Cortex of kidney (tissue), 1 donor: ENCODE measurements at places on chromosomes 6 and 20.

- DNase-seq = no peak
Observed at GRCh38 chr6:142935553-142936517, 9.1 kb downstream of the HIVEP2 start.

DNA sequence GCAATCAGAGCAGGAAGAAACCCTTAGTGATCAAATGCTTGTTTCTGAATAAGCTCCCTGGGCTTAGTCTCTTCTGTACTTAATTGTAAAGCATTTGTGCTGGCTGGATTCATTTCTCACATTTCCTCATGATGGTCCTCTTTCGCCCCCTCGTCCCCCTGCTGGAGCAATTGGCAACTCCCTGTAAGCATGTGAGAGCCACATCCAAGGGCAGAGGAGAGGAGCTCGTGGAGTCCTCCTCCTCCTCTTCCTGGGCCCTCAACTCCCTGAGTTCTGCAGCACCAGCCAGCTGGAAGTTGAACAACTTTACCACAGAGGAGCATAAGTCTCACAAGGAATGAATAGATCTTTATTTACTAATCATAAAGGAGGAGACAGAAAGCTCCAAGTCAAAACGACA lies 12.6 kb downstream of the ANKEF1 start:
- DNase-seq = no peak

DNA sequence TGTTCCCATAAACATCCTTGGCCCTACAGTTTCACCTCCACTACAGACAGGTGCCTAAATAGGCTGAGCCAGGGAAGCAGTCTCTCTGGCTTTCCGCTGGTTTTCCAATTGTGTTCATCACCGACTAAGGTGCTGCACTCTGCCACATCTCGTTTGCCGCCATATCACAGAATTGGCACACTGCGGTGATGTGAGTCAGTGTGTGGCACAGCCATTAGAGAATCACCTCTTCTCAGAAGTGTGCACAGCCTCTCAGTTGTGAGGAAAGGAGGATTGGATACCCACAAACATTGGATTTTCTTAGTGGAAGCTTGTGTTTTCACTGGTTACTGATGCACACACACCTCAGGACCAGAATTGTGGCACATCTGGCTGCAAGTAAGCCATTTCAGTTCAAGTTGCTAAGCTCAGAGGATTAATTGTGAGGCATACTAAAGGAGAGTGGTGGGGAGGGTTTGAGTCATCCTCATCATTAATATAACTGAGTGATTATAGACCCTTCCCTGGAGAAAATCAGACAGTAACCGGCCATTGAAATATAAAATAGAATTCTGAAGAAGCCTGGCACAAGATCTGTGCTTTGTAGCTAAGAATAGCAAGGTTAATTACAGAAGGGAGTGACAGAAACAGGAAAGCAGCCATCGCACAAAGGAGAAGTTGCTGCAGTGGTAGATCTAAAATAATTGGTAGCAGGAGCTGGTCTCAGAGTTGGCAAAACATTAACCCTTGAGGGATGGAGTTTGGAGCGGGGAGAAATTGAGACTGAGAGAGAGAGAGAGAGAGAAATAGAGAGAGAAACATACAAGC lies 506.9 kb downstream of the LMBRD1 start:
- DNase-seq = no peak

DNA sequence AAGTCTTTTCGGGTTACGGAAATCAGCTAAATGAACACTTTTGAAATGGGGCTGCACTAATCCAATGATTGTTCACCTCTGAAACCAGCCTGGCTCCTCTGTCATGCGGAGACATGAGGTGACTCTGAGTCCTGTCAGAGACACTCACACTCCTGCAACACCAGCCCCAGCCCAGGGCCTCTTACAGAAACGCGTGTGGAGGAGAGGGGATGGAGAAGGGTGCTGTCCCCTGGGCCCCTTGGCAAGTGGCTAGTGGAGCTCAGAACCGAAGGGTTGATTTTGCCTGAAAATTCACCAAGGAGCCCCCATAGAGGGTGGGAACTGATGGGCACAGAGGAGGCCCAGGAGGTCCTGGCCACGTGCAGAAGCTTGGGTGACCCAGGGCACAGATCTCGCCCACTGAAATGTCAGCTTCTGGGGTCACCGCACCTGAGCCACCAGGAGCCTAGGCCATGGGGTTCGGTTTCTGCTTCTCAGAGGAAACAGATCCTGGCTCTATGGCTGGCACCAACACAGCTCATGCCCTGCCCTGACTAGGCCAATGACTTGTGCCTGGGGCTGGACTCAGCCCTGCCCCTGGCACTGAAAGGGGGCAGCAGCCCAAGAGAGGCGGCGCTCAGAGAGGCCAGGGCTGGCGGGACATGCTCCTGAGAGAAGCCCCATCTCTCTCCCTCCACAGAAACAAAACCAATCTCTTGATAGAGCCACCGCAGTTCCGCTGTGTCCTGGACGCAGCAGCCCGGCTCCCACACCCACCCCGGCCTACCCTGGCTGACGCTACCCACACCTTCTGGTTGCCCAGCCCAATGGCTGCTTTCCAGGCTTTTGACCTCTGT lies 144.7 kb downstream of the ERMARD start:
- no peak for DNase-seq

GRCh38 chr6:16162003-16162402 lies 33.1 kb downstream of the MYLIP start:
- no peak for DNase-seq

GRCh38 chr6:48136856-48137255 lies 25.9 kb upstream of the PTCHD4 start:
- DNase-seq = no peak

DNA sequence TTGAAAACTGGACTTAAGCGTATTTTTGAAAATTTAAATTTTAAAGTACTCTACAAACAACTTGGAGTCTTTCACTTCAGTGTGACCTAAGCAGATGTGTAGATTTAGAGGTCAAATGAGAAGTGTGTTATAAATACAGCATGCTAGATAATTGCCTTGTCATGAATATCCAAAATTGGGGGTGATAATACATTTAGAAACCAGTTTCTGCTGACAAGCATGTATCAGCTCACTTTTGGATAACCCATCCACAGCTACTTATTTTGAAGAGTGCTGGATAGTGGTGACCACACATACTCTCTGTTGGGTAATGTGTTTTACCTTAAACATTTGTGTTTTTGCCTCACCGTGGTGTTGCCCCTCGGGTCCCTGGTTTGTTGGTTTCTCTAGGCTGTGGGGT lies 14.9 kb downstream of the RREB1 start:
- no peak for DNase-seq

DNA sequence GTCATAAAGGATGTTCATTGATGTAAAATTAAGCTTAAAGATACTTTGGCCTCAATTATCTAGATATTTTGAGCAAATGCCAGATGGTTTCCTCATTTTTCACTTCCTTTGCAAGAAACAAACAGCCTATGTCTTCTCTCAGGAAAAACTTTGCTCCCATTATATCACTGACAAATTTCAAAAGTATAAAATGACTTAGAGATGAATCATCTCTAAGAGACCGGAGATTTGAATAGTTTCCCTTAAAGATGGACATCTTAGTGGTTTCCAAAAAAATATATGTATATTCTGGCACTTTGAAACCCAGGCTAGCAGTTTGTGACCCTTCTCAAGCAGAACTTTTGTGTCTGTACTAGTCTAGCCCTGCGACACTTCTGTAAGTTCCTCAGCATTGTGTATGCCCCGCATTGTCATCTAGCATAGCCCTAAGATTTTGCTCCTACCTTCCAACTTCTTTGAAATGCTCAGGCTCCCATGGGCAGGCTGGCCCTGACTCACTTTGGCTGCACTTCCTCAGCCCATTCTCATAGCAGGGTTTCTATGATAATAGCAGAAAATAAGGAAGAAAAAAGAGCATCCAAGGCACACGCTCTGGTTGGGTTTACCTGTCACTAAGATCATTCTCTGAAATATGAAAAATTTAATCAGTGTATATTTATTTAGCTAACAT lies 25.7 kb upstream of the POU3F2 start:
- no peak for DNase-seq

GRCh38 chr20:38414769-38415450 lies 20.2 kb downstream of the SNHG17 start:
- no peak for DNase-seq

DNA sequence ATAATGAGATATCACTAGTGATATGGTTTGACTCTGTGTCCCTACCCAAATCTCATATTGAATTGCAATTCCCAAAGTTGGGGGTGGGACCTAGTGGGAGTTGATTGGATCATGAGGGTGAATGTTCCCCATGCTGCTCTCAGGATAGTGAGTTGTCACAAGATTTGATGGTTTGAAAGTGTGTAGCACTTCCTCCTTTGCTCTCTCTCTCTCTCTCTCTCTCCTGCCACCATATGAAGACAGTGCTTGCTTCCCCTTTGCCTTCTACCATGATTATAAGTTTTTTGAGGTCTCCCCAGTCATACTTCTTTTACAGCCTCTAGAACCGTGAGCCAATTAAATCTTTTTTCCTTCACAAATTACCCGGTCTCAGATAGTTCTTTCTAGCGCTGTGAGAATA lies 1002.0 kb upstream of the ADGRB3 start:
- DNase-seq = no peak

DNA sequence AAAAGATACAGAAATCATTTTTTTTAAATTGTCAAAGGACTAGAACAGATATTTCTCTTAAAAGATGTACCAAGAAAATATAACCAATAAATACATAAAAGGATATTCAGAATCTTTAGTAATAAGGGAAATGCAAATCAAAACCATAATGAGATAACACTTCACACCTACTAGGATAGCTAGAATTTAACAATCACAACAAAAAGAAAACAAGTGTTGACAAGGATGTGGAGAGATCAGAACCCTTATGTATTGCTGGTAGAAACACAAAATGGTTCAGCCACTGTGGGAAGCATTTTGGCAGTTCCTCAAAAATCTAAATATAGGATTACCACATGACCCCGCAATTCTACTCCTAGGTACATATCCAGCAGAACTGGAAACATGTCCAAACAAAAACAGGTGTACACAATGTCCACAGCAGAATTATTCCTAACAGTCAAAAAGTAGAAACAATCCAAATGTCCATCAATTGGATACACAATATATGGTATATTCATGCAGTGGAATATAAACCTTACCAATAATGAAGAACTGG lies 211.0 kb downstream of the LRFN2 start:
- DNase-seq = no peak

- DNase-seq = no peak
Observed at GRCh38 chr6:112337209-112337638, 9.9 kb upstream of the RFPL4B start.

DNA sequence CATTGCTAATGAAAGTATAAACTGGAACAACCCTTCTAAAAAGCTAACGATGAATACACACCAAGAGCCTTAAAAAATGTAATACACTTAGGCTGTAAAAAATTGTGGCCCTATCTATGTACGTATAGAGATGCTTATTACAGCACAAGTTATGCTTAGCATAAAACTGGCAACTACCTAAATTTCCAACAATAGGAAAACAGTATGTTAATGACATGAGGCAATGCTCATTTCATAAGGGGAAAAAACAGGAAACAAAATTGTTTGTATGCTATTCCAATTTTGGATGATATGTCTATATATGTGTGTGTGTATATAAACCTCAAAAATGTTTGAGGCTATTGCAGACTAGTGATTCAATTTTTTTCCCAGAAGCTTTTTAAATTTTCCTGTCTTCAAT lies 82.5 kb downstream of the DTNBP1 start:
- no peak for DNase-seq

- no peak for DNase-seq
Observed at GRCh38 chr20:45911486-45912343, at the start of gene PLTP. PLTP (minus strand) TSS chr20:45912155; CDS start chr20:45911452, 703 bp downstream.

GRCh38 chr20:64049060-64049877 lies at the start of gene SOX18:
SOX18 (minus strand) TSS chr20:64049639; CDS start chr20:64049516, 123 bp downstream.
- no peak for DNase-seq

- DNase-seq = no peak
Observed at GRCh38 chr6:161743509-161744178, 469.8 kb upstream of the AGPAT4 start.

- no peak for DNase-seq
Observed at GRCh38 chr20:3794701-3795420, 1.2 kb upstream of the CDC25B start.

GRCh38 chr6:158852312-158853071 lies 33.3 kb upstream of the EZR start:
- DNase-seq = no peak

DNA sequence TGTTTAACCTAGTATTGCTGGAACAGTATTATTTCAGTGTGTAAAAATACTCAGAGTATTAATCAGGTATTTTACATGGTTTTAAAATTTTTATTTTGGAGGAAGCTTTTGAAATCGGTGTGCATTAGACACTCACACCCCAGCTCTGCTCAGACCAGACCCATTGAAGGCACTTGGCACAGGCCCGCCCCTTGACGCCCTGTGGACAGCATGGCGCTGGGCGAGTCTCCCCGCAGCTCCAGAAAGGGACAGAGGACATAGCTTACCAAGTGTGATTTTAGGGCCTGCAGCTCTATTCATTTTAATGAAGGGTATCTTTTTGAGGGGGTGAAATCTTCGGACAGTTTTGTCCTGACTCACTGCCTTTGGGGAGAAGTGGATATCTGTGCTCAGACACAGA lies 164.5 kb downstream of the CDH4 start:
- no peak for DNase-seq

DNA sequence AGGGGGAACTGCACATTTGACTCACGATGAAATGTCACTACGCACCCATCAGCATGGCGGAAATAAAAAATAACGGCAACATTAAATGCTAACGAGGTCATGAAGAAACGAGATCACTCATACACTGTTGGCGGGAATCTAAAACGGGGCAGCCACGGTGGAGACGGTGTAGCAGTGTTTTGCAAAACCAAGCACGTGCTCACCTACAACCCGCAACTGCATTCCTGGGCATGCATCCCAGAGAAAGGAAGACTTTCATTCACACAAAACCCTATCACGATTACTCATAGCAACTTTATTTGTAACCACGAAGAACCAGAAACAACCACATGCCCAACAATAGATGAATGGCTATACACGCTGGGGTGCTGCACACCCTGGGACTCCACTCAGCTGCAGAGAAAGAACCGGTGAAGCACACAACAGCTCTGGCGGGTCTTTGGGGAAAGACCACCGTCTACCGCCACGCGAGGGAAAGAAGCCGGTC lies 77.0 kb downstream of the YTHDF1 start:
- no peak for DNase-seq
